GM23338 (cell line): ENCODE measurements at places on chromosomes 12 and 14. TPM values are rescaled to one million over a fixed set of nuclear protein-coding genes. Genes with fewer than 3 reads are reported as not detected.

ENDOU gene
- not detected in 2 replicates for total RNA-seq

DNA sequence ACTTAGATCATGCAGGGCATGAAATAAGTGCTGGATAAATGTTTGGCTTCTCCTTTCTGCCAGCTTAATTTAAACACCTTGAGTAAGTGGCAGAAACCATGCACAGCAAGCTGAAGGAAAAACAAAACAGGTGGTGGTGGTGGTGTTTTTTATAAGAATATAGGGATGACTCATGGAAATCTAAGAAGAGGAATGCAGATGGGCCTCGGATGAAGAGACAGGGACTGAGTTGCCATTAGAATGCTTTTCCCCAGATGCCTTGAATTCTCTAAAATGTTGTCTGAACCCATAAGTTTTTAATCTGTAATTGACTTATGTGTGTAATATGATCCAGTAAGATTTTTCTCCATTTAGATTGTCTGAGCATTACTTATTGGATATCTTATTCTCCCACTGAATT lies 93.1 kb upstream of the ZDHHC17 start:
- H3K27me3 ChIP-seq = no peaks in the 10 kb centered on the region
- no peaks in the 10 kb centered on the region for H3K36me3 ChIP-seq
- H3K27ac ChIP-seq = no peak overlapping the region
- DNase-seq = no peak
- H3K4me1 ChIP-seq = peaks cover 16% of the 10 kb centered on the region

GRCh38 chr12:76627346-76628135 lies 68.0 kb upstream of the OSBPL8 start:
- no peak for DNase-seq
- H3K4me3 ChIP-seq = no peak overlapping the region
- H3K27ac ChIP-seq = no peak overlapping the region
- no peaks in the 10 kb centered on the region for H3K27me3 ChIP-seq
- H3K36me3 ChIP-seq = no peaks in the 10 kb centered on the region

- DNase-seq = no peak
- H3K27ac ChIP-seq = no peak overlapping the region
- no peak overlapping the region for H3K4me3 ChIP-seq
These were observed 1098.0 kb downstream of the BCL11B start for GRCh38 chr14:98174041-98174440.

GRCh38 chr12:79086541-79087296 lies 222.1 kb downstream of the SYT1 start:
- no peaks in the 10 kb centered on the region for H3K27me3 ChIP-seq
- DNase-seq = no peak
- no peaks in the 10 kb centered on the region for H3K36me3 ChIP-seq

DNA sequence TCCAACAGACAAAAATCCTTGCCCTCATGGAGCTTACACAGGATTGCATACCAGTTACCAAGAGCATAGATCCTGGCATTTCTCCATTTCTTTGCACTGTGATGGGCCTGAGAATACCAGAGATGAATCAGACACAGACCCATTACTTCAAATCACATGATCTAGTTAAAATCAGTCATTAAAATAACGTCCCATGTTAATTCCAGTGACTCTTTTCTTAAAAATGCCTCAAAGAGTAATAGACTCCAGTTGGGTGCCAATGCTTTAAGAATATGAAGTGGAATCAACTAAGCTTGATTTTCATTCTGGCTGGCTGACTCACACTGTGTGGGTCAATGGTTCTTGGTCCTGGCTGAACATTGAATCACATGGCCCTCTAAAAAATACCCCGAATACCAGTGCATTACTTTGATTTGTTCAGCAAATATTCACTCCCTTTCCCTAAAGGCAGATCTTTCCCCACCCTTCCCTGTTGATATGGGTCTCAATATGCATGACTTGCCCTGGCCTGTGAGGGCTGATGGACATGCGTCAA lies 11.0 kb downstream of the ASB2 start:
- H3K36me3 ChIP-seq = no peaks in the 10 kb centered on the region
- DNase-seq = no peak
- no peak overlapping the region for H3K4me3 ChIP-seq
- no peaks in the 10 kb centered on the region for H3K4me1 ChIP-seq

MAP3K12 gene
- total RNA-seq = 15.6 and 17.9 TPM in 2 replicates
